Central memory CD8-positive, alpha-beta T cell (primary cell): ENCODE measurements at places on chromosomes 3 and 15.

- no peak overlapping the region for H3K4me3 ChIP-seq
- peaks cover 6% of the 10 kb centered on the region for H3K4me1 ChIP-seq
- H3K27ac ChIP-seq, result peak overlapping the region; percentile 65
- no peaks in the 10 kb centered on the region for H3K27me3 ChIP-seq
These were observed 83.4 kb downstream of the RBPMS2 start for GRCh38 chr15:64691896-64692565.

- no peak overlapping the region for H3K4me3 ChIP-seq
- no peaks in the 10 kb centered on the region for H3K4me1 ChIP-seq
- H3K27ac ChIP-seq, result no peak overlapping the region
These were observed 230.8 kb downstream of the CLSTN2 start for GRCh38 chr3:140165781-140166180.

- no peaks in the 10 kb centered on the region for H3K4me1 ChIP-seq
- H3K27ac ChIP-seq, result no peak overlapping the region
- no peaks in the 10 kb centered on the region for H3K36me3 ChIP-seq
- peaks cover 15% of the 10 kb centered on the region for H3K27me3 ChIP-seq
- no peak overlapping the region for H3K4me3 ChIP-seq
These were observed 38.4 kb downstream of the MED12L start for GRCh38 chr3:151123827-151124226.

DNA sequence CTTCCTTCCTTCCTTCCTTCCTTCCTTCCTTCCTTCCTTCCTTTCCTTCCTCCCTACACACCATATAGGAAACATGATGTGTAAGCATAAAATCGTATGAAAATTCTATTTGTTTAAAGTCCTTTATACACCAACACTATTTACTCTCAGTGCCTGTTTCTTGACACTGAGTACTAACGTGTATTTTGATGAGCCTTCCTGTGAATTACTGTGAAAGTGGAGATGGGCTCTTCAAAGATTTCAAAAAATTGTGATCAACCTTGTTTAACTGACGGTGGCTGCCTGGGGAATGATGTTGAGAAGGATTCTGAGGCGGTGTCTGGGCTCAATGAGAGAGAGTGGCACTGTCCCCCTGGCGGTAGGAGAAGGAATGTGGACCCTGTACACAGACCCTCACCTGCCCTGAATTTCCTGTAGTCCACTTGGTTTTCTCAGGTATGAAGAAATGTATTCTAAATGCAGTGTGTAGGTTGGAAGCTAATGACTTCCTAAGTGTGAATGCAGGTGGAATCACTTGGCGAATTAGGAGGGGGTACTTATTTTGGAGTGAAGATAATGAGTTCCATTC, 237.9 kb downstream of the GAP43 start:
- H3K36me3 ChIP-seq, result no peaks in the 10 kb centered on the region
- no peak overlapping the region for H3K4me3 ChIP-seq

GRCh38 chr3:63864008-63864964, 619 bp downstream of the ATXN7 start:
- peaks cover 24% of the 10 kb centered on the region for H3K36me3 ChIP-seq
- H3K4me3 ChIP-seq, result peak overlapping the region; percentile 90
- peaks cover 54% of the 10 kb centered on the region for H3K4me1 ChIP-seq

GRCh38 chr3:56459104-56459496, 9.2 kb downstream of the ERC2 start:
- H3K36me3 ChIP-seq, result no peaks in the 10 kb centered on the region
- peaks cover 70% of the 10 kb centered on the region for H3K27me3 ChIP-seq
- no peak overlapping the region for H3K4me3 ChIP-seq
- DNase-seq, result no peak
- H3K4me1 ChIP-seq, result no peaks in the 10 kb centered on the region

- no peak for DNase-seq
- no peaks in the 10 kb centered on the region for H3K27me3 ChIP-seq
- H3K4me1 ChIP-seq, result no peaks in the 10 kb centered on the region
- no peak overlapping the region for H3K4me3 ChIP-seq
- H3K36me3 ChIP-seq, result peaks cover 1% of the 10 kb centered on the region
- H3K27ac ChIP-seq, result no peak overlapping the region
These were observed 166.3 kb downstream of the VGLL4 start for GRCh38 chr3:11477407-11477911.

DNA sequence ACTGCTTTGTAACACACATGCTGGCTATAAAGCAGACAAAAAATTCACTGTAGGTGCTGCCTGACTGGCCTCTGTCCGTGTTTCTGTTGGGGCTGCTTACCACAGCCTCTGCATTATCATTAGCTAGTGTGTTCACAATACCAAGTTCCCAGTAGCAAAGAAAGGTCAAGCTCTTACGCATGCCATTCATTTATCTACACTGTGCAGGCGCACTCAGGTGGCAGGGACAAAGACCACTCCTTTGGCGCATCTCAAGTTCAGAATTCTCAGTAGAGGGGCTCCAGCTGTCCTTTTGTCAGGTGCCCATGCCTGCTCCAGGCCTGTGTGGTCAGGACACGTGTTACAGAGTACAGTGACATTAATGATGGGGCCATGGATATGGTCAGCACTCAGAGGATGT, 22.3 kb downstream of the MLH1 start:
- H3K4me3 ChIP-seq, result no peak overlapping the region
- H3K4me1 ChIP-seq, result no peaks in the 10 kb centered on the region
- H3K27ac ChIP-seq, result no peak overlapping the region
- H3K27me3 ChIP-seq, result no peaks in the 10 kb centered on the region

DNA sequence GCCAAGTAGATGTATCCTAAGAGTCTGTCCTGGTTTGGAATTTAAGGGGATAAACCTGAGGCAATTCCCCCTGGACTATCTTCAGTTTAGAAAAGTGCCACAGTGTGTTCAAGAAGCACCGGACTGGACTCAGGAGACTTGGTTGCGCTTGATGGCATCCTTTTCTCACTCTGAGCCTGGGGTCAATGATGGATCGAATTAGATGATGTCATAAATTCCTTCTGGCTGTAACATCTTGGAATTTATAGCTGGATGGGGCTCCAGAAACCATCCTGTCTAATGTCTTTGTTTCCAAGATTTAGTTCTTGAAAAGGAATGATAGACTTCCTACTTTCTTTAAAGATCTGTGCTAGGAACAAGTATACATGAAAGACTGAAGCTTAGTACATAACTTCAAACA, 280.6 kb downstream of the LPP start:
- H3K4me3 ChIP-seq, result no peak overlapping the region
- peaks cover 4% of the 10 kb centered on the region for H3K36me3 ChIP-seq
- no peak for DNase-seq

- H3K4me1 ChIP-seq, result no peaks in the 10 kb centered on the region
- peaks cover 14% of the 10 kb centered on the region for H3K27me3 ChIP-seq
- DNase-seq, result no peak
These were observed 521.4 kb upstream of the TGFBR2 start for GRCh38 chr3:30084971-30085403.

- peaks cover 13% of the 10 kb centered on the region for H3K4me1 ChIP-seq
- DNase-seq, result no peak
- H3K27ac ChIP-seq, result no peak overlapping the region
- no peak overlapping the region for H3K4me3 ChIP-seq
These were observed 60.3 kb downstream of the CMSS1 start for GRCh38 chr3:99878005-99878404.

DNA sequence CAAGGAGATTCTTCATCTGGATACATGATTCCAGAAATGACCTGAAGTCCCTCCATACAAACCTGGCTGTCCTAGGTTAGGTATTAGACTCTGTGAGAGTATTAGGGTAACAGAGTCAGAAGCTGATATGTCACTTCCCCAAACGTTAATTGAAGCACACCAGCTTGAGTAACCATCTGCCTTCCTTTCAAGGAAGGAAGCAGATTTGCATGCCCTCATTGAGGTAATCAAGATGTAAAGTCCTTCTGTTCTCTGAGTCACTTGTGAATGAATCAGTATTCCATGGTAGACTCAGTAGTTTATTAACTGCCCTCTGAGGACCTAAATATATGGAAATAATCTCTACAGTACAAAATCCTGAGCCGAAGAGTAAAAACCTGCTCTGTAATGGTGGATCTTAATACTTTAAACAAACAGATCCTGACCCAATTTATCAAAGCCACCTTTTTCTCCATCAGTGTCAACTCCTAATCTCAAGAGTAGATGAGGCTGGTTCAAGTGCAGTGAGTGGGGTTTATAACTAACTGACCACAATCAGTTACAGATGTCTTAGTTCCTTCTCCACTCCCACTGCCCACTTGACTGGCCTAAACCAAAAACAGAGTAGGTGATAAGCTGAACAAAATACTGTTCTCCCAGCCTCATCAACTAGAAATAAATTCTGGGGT, 246.2 kb upstream of the CHRM5 start:
- no peak overlapping the region for H3K4me3 ChIP-seq
- no peak for DNase-seq
- no peaks in the 10 kb centered on the region for H3K4me1 ChIP-seq
- H3K27me3 ChIP-seq, result no peaks in the 10 kb centered on the region
- H3K27ac ChIP-seq, result no peak overlapping the region

- no peak overlapping the region for H3K4me3 ChIP-seq
- H3K27ac ChIP-seq, result no peak overlapping the region
- no peak for DNase-seq
- peaks cover 6% of the 10 kb centered on the region for H3K4me1 ChIP-seq
These were observed 75.7 kb downstream of the TRIM69 start for GRCh38 chr15:44812029-44812517.

GRCh38 chr3:138407236-138407907, 27.0 kb upstream of the ESYT3 start:
- H3K4me3 ChIP-seq, result no peak overlapping the region
- H3K36me3 ChIP-seq, result no peaks in the 10 kb centered on the region

- no peaks in the 10 kb centered on the region for H3K27me3 ChIP-seq
- no peak for DNase-seq
- no peak overlapping the region for H3K4me3 ChIP-seq
- H3K36me3 ChIP-seq, result no peaks in the 10 kb centered on the region
- H3K27ac ChIP-seq, result no peak overlapping the region
These were observed 396.4 kb downstream of the EDEM1 start for GRCh38 chr3:5583920-5584319.

GRCh38 chr3:100099621-100100020, 14.7 kb downstream of the FILIP1L start:
- H3K4me3 ChIP-seq, result no peak overlapping the region
- no peaks in the 10 kb centered on the region for H3K36me3 ChIP-seq
- H3K27ac ChIP-seq, result no peak overlapping the region
- peaks cover 4% of the 10 kb centered on the region for H3K4me1 ChIP-seq
- DNase-seq, result no peak
- no peaks in the 10 kb centered on the region for H3K27me3 ChIP-seq

- no peak overlapping the region for H3K27ac ChIP-seq
- H3K4me3 ChIP-seq, result no peak overlapping the region
- no peaks in the 10 kb centered on the region for H3K36me3 ChIP-seq
These were observed 83.6 kb downstream of the SLC7A14 start for GRCh38 chr3:170502297-170502696.

GRCh38 chr3:156661155-156661554, 13.2 kb upstream of the TIPARP start:
- no peak overlapping the region for H3K27ac ChIP-seq
- H3K36me3 ChIP-seq, result no peaks in the 10 kb centered on the region
- no peak overlapping the region for H3K4me3 ChIP-seq
- no peak for DNase-seq
- no peaks in the 10 kb centered on the region for H3K27me3 ChIP-seq

DNA sequence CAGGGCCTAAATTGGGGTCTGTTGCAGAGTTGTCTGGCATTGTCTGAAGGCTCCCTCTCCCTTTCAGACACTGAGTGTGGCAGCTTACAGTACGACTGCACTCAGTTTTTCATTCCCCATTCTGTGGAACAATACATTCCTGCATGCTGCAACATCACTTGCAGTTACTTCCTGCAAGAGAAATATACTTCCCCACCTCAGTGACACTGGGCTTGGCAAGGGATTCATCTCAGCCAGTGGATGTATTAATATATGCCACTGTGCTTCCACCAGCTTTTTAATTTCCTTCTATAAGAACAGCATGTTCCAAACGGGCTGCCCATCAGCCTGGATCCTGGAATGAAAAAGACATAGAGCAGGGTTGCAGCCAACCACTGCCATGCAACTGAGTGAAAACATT, 23.1 kb downstream of the B3GALNT1 start:
- H3K4me1 ChIP-seq, result peaks cover 4% of the 10 kb centered on the region
- no peak for DNase-seq
- no peak overlapping the region for H3K4me3 ChIP-seq
- no peak overlapping the region for H3K27ac ChIP-seq

- no peaks in the 10 kb centered on the region for H3K36me3 ChIP-seq
- H3K4me1 ChIP-seq, result no peaks in the 10 kb centered on the region
- H3K4me3 ChIP-seq, result no peak overlapping the region
- H3K27me3 ChIP-seq, result peaks cover 7% of the 10 kb centered on the region
- DNase-seq, result no peak
- no peak overlapping the region for H3K27ac ChIP-seq
These were observed 225.6 kb upstream of the ATP11B start for GRCh38 chr3:182567700-182568099.

- H3K4me3 ChIP-seq, result no peak overlapping the region
- H3K4me1 ChIP-seq, result no peaks in the 10 kb centered on the region
- H3K27ac ChIP-seq, result no peak overlapping the region
- H3K36me3 ChIP-seq, result no peaks in the 10 kb centered on the region
- no peak for DNase-seq
These were observed 423.2 kb downstream of the PYDC2 start for GRCh38 chr3:191884132-191884531.

GRCh38 chr3:59052803-59053411, 3.1 kb upstream of the CFAP20DC start:
- no peak for DNase-seq
- no peaks in the 10 kb centered on the region for H3K27me3 ChIP-seq
- no peak overlapping the region for H3K27ac ChIP-seq

DNA sequence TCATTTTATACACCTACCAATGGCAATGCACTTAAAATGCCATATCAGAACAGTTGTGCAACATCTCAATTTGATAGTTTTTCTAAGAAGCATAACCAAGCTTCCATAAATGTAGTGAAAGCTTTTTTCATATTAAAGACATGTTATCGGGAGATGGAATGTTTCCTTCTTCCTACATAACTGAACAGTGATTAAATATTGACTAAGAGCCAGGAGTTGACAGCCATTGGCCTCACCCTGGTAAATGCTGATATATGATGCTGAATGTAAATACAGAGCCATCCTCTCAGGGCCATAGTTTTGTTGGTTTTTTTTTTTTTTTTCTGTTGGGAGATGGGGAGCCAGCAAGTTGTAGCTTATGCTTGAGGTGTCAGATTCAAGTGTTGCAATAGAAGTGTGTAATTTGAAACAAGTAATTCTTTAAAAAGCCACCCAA, 203.3 kb upstream of the IL12A start:
- H3K36me3 ChIP-seq, result no peaks in the 10 kb centered on the region
- no peaks in the 10 kb centered on the region for H3K4me1 ChIP-seq
- no peak overlapping the region for H3K27ac ChIP-seq
- no peak overlapping the region for H3K4me3 ChIP-seq

GRCh38 chr15:77759896-77760592, 127.3 kb upstream of the LINGO1 start:
- no peak overlapping the region for H3K4me3 ChIP-seq
- no peak overlapping the region for H3K27ac ChIP-seq
- H3K4me1 ChIP-seq, result no peaks in the 10 kb centered on the region
- DNase-seq, result no peak
- peaks cover 53% of the 10 kb centered on the region for H3K27me3 ChIP-seq

- peak overlapping the region; percentile 24 for H3K4me3 ChIP-seq
- peak overlapping the region; percentile 85 for H3K27ac ChIP-seq
- peaks cover 51% of the 10 kb centered on the region for H3K4me1 ChIP-seq
- no peak for DNase-seq
- no peaks in the 10 kb centered on the region for H3K27me3 ChIP-seq
- H3K36me3 ChIP-seq, result peaks cover 4% of the 10 kb centered on the region
These were observed 254.1 kb upstream of the SATB1 start for GRCh38 chr3:18679238-18679637.
